CD4-positive, alpha-beta T cell treated with Interleukin-17A for 4 hours (primary cell): ENCODE measurements at places on chromosomes 2 and 18.

GRCh38 chr2:177799531-177799930 is 273.0 kb downstream of the PDE11A start:
- DNase-seq = no peak

DNA sequence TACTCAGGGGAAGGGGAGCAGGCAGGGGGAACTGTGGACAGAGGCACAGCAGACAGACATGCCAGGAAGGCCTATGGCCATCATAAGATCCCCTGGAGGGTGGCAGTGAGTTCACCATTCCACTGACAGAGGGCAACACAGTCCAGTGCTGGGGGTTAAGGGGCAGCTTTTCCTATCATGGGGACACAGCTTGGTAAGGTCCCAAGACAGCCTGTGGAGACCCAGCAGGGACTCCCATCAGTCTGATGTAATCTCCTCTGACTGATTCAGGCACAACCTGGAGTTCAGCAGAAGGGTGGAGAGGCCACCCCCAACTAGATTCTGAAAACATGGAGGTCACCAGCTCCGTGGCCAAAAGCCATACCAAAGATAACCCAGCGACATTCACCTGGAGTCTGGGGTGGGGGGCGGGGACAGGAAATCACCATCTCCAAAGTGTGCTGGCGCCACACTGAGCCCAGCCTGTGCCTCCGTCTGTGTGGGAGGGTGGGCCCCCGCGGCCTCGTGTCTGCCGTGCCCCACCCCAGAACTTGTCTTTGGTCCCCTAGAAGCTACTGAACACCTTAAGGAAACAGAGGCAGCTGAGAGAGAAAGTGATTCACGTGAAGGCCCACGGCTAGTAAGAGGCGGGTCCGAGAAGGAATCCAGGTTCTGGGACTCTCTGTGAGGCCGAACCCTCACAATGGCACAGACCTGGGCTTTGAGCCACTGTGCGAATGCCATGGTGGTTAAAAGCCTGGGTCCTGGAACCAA is 28.6 kb downstream of the DNMT3A start:
- DNase-seq = peak; percentile 66

GRCh38 chr2:23445450-23445868 is 60.5 kb downstream of the KLHL29 start:
- no peak for DNase-seq

- no peak for DNase-seq
Observed at GRCh38 chr18:46657115-46657955, at the start of gene LOXHD1. Gene LOXHD1 (minus strand): TSS chr18:46657220. CDS start chr18:46657033, 187 bp downstream.

DNA sequence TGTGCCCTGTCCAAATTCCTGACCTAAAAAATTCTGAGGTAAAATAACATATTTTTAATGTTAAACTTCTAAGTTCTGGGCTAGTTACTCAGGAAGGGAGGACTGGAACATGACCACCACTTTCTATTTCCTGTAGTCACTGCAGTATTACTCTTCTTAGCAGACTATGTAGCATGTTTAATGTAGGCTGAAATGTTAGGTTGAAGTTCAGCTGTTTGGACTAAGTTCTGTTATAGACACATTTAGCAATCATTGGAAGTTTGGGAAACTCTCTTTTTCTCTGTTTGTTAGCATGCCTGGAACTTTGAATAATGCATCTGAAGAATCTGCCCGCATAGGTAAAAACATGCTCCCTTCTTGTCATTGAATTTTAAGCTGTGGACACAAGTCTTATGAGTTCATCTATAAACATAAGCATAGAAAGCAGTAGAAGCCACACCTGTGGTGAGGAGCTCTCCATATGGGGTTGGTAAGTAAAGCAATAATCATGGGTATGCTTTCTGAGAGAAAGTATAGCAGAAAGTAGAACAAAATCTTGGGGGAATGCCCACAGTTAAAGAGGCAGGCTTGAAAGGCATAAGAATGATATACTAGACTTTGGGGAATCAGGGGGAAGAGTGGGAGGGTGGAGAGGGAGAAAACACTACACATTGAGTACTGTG is 52.6 kb downstream of the IL1R2 start:
- no peak for DNase-seq

- DNase-seq = no peak
Observed at GRCh38 chr2:59171019-59171418, 929.9 kb upstream of the FANCL start.

DNA sequence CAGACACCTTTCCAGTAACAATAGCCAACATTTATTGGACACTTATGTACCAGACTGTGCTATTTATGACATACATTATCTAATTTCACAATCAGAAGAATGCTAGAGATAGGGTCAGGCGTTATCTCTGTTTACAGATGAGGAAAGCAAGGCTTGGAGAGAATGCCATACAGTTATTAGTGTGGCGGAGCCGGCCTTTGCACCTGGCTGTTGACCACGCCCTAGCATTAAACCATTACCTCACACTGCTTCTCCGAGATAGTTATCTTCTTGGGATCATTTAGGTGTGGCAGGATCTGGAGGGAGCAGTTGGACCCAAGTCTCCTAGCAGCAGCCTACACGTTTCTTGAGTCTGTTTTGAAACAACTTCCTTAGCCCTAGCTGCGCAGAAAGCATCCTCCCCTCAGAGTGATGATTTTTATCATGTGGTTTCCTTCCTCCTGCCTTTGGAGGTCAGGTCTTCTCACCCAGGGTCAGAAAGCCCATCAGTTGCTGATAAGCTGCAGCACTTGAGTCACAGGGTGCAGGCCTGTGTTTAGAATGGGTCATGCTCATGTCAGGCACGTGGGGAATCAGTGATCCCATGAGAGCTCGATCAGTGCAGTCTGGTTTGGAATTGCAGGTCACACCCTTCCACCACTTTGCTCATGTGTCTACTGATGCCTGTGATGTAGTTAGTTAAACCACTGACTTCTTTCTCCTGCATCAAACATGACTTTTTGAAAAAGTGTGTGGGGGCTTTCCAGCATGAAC is 118.2 kb downstream of the SPTBN1 start:
- peak; percentile 76 for DNase-seq

DNA sequence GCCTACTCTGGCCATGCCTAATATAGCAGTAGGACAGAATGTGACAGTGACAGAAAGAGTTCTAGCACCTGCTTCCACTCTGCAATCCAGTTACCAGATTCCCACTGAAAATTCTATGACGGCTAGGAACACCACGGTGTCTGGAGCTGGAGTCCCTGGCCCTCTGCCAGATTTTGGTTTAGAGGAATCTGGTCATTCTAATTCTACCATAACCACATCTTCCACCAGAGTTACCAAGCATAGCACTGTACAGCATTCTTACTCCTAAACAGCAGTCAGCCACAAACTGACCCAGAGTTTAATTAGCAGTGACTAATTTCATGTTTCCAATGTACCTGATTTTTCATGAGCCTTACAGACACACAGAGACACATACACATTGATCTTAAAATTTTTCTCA is 45.2 kb upstream of the TTR start:
- DNase-seq = no peak

DNA sequence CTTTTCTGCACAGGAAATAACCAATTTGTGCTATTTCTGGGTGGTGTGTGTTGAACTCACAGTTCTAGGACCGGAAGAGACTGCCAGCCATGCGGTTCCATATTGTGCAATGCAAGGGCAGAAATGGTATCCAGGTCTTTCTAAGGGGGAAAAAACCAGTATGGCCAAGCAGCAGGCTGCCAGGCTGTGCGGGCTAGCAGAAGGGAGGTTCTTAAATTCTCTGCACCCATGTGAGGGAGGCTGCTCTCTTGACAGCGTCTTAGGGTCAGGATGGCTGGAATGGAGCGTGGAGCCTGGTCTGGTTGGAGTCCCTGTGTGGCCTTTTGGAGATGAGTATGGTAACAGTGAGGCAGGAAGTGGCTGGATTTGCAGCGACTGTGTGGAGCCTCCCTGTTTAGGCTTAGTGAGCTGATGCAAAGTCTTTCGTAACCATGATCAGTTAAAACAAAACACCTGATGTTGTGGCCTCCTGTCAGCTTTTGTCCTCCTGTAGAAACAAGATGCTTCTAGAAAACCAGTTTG is 52.6 kb downstream of the NCK2 start:
- DNase-seq = peak; percentile 54

DNA sequence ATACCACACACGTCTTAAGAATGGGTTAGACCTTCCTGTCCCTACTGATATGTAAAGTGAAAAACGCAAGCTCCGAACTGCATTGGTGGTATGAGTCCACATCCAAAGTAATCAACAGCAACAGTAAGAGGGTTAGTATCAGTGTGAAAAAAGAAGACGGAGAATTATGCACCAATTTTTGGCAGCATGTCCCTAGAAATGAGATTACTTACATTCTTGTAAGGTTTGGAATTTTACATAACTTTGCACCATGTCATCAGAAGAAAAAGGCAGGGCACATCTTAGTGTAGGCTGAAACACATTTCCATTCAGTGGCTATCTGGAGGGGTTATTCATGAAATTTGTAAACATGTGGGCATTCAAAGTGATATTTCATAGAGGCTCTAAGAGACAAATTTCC is 88.2 kb downstream of the LONRF2 start:
- DNase-seq = no peak

GRCh38 chr2:217086038-217086522 is 226.2 kb upstream of the TNP1 start:
- no peak for DNase-seq

DNA sequence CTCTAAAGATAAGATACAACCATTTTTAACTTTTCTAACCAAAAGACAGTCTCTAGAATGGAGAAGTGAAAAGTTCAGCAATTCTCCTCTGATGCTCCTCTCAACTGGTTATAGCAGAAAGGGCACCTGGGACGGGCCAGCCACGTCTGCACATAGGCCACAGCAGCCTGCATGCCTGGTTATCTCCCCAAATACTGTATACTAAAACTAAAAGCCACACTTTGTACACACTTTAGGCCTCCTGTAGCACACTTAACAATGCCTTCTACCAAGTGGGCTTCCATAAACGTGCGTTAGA is 179.1 kb downstream of the ANKRD44 start:
- no peak for DNase-seq

DNA sequence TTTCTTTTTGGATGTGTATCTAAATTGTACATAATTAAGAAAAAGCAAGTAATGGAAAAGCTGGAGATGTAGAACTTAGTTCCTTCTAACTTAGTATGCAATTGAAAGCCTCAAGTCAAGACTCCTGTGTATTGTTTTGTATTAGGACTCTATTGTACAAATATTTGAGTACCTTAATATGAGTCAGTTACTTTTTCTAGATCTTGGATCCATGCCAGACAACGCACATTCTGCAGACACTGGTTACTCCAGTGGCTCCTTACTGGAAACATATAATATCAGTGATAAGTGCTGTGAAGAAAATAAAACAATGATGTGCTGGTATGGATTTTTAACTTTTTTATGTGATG is 1.5 kb downstream of the SLC39A10 start:
- peak; percentile 36 for DNase-seq

GRCh38 chr2:240574386-240575100 is 6.3 kb downstream of the RNPEPL1 start:
- DNase-seq = no peak

GRCh38 chr2:32358111-32358482 is 1.3 kb downstream of the BIRC6 start:
- DNase-seq = no peak

DNA sequence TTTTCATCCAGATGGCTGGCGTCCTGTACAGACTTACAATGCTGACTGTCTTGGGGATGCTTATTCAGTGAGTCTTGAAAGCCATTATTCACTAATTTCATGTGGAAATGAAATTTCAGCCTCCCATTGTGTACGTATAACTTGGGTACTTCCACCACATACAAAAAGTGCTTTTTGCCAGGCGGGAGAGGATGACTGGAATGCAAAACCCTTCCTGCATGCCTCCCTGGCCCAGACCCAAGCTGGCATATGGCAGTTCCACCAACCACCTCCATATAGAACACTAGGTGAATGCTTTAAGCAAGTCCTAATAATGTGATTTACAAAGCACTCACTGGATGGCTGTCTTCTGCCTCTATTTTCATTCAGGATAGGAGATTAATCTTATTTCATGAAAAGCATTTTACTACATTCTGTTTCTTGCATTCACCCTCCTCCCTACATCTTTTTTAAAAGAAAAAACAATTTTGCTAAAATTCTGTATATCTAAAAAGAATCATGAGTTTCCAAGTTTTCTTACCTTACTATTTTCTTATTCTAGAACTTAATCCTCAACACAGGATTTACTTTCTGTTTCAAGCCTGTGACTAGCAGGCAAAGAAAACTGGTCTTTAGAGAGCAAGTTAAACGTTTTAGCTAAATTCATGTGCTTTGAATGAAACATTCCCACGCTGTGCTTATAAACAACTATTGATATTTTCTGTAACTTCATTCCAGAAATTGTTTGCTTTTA is 327.6 kb downstream of the NCKAP5 start:
- DNase-seq = no peak

DNA sequence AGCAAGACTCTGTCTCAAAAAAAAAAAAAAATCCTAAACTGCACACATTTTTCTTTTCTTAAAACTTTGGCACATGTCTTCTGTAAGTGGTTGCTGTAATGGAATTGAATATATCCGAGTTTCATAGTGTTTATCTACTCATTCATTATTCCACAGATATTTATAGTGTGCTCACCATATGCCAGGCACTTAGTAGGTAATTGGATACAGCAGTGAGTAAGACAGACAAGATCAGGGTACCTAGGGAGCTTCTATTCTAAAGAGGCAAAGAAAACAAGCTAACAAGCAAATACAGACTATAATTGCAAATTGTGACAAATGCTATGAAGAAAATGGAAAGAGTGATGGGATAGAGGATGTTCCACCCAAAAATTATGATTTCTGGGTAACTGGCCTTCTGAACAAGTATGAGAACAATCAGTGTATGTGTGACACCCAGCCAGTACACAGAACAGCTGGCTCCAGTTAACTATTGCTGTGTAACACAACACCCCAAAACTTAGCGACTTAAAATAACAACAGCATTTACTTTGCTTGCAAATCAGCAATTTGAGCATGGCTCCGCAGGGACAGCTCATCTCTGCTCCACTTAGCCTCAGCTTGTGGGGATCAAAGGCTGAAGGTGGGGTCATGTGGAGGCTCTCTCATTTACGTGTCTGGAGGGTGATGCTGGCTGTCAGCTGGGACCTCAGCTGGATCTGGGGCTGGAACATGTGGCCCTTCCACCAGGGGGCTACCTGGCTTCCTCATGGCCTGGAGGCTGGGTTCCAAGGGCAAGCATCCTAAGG is 224.9 kb downstream of the INSIG2 start:
- peak; percentile 6 for DNase-seq

DNA sequence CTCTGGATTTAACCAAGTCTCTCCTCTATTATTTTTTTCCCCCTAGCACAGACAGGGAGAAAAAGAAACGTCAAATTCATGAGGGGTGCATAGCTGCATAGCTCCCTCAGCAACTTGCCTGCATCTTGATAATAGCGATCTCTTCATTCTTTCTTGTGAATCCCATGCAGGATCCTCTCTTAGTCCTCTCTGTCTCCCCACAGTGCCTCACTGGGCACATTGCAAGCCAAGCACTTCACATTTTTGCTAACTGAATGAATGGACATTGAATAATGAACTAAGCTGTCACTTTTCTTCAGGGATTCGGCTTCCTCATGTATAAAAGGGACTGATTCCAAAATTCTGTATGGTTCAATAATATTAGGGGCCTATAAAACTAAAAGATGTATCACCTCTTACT is 2.9 kb upstream of the EPB41L3 start:
- DNase-seq = no peak

DNA sequence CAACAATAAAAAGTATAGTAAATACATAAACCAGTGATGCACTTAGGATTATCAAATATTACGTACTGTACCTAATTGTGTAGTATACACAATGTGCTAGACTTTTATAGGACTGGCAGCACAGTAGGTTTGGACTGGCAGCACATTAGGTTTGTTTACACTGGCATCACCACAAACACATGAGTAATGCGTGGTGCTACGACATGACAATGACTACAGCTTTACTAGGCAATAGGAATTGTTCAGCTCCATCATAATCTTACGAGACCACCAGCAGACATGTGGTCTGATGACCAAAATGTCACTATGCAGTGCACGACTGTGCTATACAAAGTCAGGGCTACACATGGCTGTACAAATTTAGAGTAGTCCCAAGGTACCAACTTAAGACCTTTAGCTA is 2.3 kb downstream of the MBOAT2 start:
- DNase-seq = no peak
